ENCODE measurements at places on chromosomes 1 and 21.

- DNase-seq: no peak
Observed at GRCh38 chr1:242613266-242613815, 88.8 kb upstream of the PLD5 start.

- no peak for DNase-seq
Observed at GRCh38 chr21:40049031-40049930, 182.0 kb downstream of the PCP4 start.

GRCh38 chr1:192867180-192867579 lies 58.3 kb downstream of the RGS2 start:
- DNase-seq: no peak

DNA sequence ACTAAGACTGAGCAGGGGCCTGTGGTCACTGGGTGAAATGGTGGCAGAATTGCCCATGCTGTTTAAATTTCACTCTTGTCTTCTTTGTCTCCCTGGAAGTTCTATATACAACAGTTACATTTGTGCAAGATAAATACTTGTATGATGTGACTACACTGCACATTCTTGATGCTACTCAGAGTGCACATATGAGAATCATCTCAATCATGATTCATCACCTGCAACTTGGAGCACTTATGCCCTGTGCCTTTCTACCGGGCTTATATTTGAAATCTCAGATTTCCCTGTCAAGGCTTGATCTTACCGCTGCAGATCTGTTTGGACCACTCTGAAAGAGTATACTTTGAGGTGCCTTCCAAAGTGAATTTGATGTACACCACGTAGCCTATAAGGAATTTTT lies 10.6 kb downstream of the PGM1 start:
- DNase-seq: no peak

DNA sequence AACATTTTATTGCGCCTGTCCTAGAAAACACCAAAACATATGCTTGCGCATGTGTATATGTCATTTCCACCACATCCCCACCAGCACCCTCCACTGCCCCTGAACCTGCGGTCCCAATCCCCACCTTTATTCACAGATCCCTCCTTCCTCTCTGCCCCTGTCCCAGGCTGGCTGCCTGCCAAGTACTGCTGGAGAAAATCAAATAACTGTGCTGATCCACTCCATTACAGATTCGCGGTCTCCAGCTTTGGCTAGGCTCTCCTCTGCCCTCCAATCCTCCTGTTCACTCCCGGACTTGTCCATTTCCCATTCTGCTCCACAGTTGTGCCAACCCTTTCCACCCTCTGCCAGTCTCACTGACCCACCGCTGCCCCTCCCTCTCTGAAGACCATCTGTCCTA lies 59.3 kb upstream of the GJB5 start:
- no peak for DNase-seq

DNA sequence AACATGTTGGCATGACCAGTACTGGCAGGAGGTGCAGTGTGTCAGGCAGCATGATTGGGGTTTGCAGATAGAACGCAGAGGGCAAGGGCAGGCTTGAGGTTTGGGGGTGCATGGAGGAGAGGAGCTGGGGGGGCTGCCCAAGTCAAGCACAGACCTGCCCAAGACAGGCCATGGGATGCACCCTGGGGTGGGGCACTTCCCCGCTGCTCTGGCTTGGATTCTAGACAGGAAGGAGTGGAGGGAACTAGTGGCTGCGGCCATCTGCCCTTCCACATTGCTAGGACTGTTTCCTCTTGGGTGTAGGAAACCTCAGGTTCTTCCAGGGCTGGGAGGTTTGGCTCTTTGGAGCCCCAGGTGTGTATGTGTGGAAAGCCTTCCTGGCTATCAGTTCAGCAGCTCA lies 3.0 kb downstream of the PDXK start:
- DNase-seq: no peak

DNA sequence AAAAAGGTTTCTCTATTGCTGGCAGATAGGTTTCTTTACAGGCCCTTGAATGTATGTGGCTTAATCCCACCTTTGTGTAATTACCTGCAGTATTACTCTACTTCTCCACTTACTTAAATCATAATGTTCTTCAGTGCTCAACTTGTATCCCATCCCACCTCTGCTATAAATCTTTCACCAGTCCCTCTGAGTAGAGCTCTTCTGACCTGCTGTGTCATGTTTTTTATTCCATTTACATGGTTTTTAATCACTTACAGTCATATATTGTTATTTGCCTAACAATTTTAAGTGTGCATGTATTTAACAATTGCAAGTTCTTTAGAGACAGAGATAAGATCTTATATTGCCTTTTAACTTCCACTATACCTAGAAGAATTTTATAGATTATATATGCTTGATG lies 2.4 kb downstream of the TSEN15 start:
- DNase-seq: no peak

GRCh38 chr21:25572861-25573310 lies 34.4 kb downstream of the MRPL39 start:
- no peak for DNase-seq

- no peak for DNase-seq
Observed at GRCh38 chr1:62355095-62355494, 35.9 kb upstream of the KANK4 start.

DNA sequence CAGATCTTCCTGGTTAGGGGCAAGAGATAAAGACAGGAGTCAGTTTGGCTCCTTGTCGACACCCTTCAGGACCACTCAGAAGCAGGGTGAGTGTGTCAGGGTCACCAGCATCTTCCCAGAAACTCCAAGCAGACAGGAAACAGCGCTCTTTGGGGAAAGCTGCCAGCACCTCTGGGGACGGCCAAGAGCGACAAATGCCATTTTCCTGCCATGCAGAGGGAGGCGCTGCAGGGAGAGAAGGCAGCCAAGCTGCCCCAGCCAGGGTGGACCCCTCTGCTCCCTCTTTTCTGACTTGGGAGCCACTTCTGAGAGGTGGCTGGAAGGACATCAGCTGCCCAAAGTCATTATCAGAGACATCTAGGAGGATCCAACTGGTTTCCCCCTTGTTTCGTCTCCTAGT lies 29.0 kb downstream of the SIM2 start:
- DNase-seq: no peak

GRCh38 chr1:10674700-10675609 lies 121.5 kb downstream of the CASZ1 start:
- no peak for DNase-seq

- peak; percentile 88 for DNase-seq
Observed at GRCh38 chr21:44949779-44950198, 10.0 kb downstream of the SLX9 start.

- peak; percentile 35 for DNase-seq
Observed at GRCh38 chr1:67336783-67337182, 29.1 kb downstream of the IL12RB2 start.

DNA sequence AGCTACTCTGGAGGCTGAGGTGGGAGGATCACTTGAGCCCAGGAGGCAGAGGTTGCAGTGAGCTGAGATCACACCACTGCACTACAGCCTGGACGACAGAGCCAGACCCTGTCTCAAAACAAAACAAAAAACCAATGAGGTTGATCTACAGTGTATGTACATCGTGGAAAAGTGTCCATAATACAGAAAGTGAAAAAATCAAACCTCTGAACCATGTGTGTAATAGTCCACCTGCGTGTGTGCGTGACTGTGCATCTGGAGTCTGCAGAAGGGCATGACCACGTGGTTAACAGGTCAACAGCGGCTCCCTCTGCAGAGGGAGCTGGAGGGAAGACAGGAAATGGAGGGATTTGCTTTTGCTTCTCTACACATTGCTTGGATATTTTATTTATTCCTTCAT lies 32.4 kb upstream of the ENO1 start:
- DNase-seq: no peak

DNA sequence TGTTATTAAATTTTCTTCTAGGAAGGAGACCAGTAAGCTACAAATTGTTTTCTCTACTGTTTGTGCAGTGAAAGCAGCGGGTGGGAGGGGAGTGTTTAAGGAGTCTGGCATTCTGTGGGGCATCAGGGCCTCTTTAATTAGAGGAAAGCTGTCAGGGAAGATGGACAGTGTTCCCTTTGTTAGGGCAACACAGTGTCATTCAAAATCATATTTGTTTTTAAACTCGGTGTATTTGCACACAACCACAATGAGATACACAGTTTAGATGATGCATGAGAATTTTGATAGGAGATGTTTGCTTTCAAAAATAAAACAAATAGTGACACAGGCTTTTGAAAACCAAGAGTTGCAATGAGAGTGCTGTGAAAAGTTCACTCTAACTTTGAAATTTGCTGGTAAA lies 15.1 kb upstream of the ST6GALNAC3 start:
- DNase-seq: no peak

DNA sequence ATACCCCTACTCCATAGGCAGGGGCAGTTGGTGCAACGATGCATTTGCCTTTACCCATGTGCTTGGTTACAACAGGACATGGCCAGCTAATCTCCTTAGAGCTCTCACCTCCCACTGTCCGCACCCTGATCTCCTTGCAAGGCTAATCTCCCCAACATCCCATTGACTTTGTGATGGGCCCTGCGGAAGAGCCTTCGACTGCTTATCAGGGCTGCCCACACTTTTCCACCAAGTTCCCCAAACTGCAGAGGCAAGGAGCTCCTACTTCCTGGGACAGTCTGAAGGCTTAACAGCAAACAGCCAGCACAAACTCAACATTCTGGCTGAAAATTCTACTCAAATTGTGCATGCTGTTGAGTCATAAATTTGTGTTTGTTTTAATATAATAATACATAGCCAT lies 36.0 kb downstream of the C1orf94 start:
- no peak for DNase-seq

DNA sequence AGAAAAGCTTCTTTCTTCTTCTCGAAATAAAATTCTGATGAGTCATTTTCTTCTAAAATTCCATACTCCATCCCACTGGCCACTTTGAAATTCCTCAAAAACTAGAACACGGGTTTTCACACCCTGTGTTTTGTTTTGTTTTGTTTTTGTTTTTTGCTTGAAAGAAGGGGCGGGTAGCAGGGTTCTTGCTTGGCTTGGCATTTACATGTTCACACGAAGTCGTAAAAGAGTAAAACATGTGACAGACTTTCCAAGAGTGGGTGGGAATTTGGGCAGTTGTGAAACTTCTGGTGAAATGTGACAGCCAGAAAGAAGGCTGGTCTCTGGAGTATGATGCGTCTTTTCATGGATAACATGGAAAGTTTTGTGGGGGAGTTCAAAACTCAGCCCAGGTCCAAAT lies 47.1 kb upstream of the FMN2 start:
- DNase-seq: no peak

- no peak for DNase-seq
Observed at GRCh38 chr1:62903982-62904855, 120.3 kb downstream of the ATG4C start.

DNA sequence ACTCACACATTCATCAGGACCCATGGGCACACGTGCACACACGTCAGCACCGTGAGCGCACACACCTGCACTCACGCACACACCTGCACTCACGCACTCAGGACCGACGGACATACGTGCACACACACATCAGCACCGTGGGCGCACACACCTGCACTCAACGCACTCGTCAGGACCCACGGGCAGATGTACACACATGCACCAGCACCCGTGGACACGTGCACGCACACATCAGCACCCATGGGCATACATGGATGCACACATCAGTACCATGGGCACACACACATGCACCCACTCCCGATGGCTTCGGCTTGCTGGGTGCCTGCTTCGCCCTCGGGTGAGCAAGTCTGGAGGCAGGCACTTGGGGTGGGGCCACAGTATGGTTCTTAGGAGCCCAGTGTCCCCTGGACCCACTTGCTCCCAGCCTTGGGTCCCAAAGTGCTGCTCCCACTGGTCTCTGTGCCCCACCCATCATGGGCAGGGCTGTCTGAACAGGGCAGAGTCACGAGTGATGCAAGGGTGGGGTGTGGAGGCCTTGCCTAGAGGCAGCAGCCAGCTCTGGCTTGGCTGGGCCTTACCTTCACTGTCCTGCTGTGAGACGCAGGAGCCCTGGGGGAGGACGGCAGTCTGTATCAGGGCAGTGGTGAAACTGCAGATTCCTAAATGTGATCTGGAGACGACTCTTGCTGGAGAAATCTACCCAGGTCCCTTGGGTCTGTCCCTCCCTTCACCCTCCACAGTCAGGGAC lies 49.8 kb downstream of the SKI start:
- no peak for DNase-seq

GRCh38 chr1:61645476-61645875 lies 79.5 kb downstream of the TM2D1 start:
- no peak for DNase-seq

- DNase-seq: no peak
Observed at GRCh38 chr1:218553197-218553596, 208.1 kb downstream of the TGFB2 start.

DNA sequence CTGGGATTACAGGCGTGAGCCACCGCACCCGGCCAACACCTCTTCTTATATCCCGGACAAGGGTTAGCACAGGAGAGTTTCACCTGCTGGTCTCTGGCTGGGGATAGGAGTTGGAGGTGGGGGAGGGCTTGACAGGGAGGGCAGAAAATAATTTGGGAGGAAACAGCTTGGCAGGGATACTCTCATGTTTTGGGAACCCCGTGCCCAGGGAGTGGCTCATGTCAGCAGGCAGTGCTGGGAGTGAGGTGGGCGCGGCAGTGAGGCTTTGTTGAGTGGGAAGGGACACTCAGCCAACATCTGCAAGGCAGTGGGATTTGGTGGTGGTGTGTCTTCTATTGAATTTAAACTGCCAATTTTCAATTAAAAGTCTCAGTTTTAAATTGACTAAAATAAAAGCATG lies 1.1 kb upstream of the THEM5 start:
- no peak for DNase-seq
